ENCODE measurements at places on chromosomes 3 and 15.

DNA sequence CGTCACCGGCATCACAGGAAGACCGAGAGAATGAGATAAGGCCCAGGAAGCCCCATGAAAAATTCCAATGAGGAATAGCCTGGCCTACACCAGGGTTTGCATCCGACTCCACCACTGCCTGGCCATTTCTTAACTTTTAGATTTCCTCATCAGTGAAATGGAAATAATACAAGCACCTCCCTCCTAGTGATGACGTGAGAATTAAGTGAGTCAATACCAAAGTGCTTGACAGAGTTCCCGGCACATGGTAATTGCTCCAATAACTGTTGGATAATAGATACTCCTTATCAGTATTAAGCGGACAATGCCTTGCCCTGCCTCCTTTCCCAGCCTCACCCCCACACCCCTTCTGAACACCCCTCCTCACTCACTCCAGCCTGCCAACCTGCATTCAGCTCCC is 105.4 kb downstream of the TLE3 start:
- no peak for DNase-seq

DNA sequence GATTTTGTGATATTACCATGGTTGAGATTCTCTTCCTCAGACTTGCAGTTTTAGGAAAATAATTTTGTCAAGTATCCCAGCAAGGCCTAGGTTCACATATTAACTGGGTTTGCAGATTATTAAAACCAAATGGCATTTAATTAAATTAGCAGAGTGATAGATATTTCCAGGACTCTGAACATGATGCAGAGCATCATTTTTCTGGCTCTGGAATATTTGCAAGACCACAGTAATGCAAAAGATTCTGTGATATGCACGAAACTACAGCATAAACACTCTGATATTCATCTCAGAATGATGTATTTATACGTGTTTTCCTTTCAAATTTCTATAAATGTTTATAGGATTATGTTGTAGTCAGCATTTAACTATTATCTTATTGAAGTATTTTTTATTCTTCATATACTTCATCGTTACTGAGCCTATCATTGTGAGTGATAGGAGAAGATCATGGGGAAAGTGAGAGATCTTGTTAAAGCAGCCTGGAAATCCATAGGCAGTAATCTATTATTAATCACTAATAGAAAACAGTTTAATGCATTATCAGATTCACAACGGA is 1245.6 kb downstream of the OTOL1 start:
- DNase-seq: no peak

GRCh38 chr3:69143612-69144011 is 21.2 kb upstream of the LMOD3 start:
- no peak for DNase-seq

GRCh38 chr15:25641361-25641760 is 202.5 kb upstream of the UBE3A start:
- no peak for DNase-seq

- DNase-seq: no peak
These were observed 61.1 kb downstream of the CPNE4 start for GRCh38 chr3:131973731-131974130.

DNA sequence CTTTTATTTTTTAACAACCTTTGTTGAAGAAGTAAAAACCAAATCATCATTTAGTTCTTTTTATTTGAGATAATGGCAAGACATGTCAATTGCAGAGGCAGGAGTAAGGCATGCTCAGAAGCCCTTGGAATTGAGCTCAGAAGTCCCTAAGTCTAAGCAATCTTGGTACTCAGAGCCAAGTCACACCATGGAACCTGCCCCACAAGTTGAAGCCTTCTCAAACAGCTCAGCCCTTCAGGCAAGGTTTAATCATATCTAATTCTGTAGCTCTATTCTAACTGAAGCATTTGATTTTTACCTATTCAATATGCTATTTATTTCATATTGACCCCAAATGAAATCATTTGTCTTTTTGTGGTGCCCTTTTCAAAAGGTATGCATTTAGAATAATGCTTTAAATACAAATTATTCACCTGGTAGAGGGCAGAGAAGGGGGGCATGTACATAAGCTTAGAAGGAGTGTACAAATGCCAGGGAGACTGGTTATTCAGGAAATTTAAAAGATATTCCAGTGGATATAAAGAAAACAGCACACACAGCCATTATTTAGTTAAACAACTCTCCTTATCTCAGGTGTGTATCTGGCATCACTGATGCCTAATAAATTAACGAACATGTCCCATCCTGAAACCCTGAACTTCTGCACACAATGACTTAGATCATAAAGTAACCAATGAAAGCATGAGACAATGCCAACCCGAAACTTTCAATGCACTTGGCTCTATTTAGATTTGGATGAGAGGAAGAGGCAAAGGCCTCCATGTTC is 26.2 kb upstream of the TOP2B start:
- no peak for DNase-seq

- no peak for DNase-seq
These were observed 13.1 kb downstream of the CMTM7 start for GRCh38 chr3:32404714-32405113.

DNA sequence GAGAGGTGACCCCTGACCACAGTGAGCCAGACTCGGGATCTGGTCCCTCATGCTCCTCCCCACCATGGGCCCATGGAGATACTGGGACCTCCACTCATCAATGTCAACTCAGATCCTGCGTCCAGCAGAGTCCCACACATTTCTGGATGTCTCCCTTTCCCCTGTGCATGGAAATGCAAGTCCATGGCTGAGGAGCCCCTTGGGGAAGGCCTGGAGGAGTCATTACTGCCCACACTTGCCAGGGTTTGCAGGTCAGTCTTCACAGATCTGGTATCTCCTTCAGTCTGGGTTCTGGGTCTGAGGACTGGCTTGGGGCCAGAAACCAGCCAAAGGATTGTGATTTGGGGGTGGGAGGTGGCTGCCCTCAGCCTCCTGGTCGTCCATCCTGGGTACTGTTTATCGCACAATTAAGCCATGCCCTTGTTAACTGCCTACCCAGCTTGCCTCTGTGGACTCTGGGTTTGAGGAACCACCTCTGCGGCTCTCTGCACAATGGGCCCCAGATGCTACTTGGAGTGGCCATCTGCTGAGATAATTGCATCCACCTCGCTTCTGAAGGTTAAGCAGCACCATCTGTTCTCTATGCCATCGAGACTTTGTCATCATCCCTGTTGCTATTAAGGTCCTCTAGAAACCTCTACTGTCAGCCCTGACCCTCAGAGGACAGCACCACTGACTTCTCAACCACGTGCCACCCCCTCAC is 49.9 kb upstream of the KLF13 start:
- DNase-seq: no peak

DNA sequence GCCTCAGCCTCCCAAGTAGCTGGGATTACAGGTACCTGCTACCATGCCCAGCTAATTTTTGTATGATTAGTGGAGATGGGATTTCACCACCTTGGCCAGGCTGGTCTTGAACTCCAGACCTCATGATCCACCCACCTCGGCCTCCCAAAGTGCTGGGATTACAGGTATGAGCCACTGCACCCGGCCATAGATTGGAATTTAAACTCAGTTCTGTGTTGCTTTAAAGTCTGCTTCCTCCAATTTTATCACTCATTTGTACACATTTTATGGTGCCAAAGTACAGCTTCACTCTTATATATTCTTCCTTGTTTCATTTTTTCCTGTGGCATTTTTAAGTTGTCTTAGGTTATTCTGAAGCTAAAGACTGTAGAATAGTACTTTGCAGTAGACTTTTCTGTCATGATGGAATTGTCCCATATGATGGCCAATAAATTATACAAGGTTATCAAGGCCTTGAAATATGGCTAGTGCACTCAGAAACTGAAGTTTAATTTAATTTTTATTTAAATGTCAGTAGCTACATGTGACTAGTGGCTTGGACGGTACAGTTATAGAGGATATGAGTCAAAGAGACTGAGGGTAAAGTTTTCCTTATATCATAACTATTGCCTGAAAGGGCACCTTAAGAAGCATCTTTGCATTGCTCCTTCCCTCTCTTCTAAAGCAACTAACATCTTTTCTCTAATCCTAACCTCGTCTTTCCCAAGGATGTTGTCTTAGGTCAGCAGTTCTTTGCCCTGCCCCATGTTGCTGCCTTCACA is 28.1 kb downstream of the ATP11B start:
- DNase-seq: no peak

DNA sequence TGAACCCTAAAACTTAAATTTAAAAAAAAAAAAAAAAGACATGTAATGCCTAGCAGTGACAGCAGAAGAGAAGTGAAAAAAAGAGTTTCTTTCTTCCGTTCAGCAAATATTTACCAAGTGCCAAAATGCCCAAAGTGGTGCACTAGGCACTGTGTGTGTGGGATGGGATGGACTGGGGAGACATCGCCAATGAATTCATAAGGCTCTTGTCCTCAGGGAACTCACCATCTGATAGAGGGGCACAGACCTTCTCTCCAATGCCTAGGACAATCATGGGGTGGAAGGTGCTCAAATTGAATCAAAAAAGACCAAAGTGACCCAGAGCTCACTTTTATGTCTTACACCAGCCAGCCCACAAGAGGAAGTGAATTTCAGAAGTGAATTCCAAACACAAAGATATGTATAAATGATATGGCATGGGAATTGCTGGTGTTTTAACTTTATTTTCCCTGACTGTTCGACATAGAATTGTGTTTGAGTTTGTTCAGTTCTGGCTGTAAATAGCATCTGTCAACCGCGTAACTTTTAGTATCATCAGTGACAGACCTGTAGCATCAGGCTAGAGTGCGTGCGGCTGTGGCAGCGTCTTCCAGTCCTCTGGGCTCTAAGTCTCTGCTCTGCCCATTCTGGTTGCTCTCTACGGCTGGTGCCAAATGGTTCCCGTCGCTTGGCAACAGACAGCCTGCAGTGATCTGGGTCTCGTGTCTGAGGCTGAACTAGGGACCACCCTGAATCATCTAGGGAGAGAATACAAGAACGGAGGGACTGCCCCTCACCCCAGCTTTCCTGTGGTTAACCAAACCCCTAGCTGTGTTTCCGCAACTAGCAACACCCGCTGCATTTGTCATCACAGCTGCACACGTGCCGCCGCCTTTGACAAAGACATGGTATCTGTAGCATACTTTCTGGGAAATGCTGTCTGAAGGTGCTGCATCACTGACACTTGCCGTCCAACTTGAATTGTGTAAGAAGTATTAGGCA is 154.0 kb upstream of the THBS1 start:
- peak; percentile 52 for DNase-seq

DNA sequence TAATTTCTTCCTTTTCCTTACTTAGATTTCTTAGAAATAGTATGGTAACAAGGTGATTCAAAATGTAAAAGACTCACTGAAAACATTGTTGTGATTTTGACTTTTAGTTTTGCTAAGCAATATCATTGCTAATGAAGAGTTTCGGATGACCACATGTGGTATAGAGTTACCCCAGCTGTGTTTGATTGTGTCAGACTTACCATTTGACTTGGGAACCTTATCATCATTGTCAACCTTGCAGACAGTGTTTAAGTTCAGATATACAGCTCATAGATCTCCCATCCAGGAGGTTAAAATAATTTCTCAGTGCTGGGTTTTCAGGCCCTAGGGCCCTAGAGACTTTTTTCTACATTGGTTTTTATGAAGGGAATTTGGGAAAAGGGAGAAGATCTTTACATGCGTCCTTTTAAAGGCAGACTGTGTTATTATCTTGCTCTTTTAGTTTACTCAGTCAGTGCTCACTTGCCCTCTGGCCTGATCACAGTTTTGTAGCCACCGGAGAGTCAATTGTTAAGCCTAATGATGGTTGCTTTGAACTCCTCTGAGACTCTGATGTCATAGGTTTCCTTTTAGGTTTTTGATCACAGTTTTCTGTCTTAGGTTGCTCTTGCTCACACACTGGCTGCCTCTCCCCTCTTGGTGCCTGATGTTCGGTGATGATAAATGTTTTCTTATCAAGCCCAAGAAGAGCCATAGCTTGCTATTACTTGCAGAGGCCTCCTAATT is 133.5 kb upstream of the ZPLD1 start:
- DNase-seq: no peak

GRCh38 chr3:4235690-4236089 is 67.5 kb upstream of the SETMAR start:
- DNase-seq: no peak

DNA sequence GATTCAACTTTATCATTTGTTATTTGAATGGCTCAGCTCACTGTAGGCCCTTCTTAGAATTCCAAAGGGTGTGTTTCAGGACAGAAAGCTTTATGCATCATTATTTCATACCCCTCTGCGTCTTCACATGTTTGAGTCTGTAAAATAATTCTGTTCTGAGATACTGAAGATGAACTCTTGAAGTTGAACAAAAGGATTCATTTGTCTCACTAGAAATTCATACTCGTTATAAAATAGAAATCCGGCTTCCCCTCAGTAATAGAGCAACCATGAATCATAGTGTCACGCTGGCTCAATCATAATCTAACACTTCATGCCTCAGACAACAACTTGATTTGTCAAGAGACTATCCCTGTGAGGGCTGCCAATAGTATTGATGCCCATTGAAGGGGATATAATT is 1015.4 kb upstream of the SEMA6D start:
- no peak for DNase-seq

DNA sequence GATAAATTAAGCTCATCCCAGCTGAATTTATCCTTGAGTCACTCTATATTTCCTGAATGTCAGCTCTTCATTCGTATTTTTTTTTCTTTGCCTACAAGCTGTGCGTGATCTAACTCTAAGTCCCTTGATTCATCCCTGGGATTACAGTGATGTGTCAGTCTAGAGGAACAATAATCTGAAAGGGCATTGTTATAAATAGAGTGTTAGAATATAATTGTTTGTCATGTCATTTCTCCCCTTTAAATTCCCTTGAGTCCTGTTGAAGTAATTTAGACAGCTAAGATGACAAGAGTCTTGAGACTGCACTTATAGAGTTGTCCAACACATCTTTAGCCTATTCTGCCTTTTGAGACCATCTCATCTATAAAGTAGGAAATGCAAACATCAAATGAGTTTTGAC is 621.8 kb downstream of the ZIC1 start:
- no peak for DNase-seq

Measured in GM04504 (cell line).